ENCODE measurements at places on chromosomes 4 and X. TPM values are rescaled to one million over a fixed set of nuclear protein-coding genes. Genes with fewer than 3 reads are reported as not detected.

Gene FAM236A
- total RNA-seq: not detected

Gene CXCL10
- total RNA-seq: 3.6 TPM

Gene GSTCD
- 9.9 TPM for total RNA-seq

Gene FHL1
- total RNA-seq: 95.5 TPM

Gene KLKB1
- not detected for total RNA-seq

Gene COX7B
- total RNA-seq: 443 TPM

Gene SPANXB1
- total RNA-seq: not detected

Gene CNKSR2
- not detected for total RNA-seq

Gene TMPRSS11E
- not detected for total RNA-seq

Gene FAM50A
- 57.8 TPM for total RNA-seq

Gene SYAP1
- 25.6 TPM for total RNA-seq

Gene YIPF7
- total RNA-seq: not detected

Gene GCNA
- total RNA-seq: 0.25 TPM

Measured in mammary microvascular endothelial cell (primary cell).